ENCODE measurements at places on chromosomes 6 and 20.

- DNase-seq = no peak
Observed at GRCh38 chr20:45701104-45701503, 734 bp upstream of the WFDC13 start.

- peak; percentile 6 for DNase-seq
Observed at GRCh38 chr6:4610256-4610655, 165.9 kb upstream of the CDYL start.

GRCh38 chr20:24321973-24322372 lies 147.5 kb upstream of the SYNDIG1 start:
- no peak for DNase-seq

DNA sequence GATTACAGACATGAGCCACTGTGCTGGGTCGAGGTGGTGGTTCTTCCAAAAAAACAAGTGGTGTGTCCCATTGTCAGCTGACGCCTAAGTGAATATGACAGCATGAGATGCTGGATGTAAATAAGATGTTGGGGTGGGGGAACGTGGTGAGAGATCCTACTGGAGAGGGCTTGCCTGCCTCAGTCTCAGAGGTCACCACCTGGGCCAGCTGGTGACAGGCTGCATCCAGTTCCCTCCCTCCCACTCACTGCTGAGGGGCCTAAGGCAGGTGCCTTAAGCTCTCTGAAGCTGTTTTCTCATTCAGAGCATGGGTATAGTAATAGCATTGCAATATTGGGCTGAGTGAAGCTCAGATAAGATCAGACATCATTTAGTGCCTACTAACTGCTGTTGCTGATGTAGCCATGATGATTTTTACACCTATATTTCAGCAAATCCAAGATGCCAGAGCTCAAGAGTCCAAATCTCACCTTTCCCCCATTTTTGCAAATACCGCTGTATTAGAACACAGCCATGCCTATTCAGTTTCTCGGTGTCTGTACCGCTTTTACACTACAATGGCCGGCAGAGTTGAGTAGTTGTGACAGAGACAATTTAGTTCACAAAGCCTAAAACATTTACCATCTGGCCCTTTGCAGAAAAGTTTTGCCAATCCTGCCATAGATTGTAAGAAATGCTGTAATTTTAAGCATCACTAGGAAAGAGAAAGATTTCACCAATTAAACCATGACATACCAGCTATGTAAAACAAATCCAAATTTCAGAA lies 171.3 kb downstream of the ANKRD60 start:
- DNase-seq = no peak

DNA sequence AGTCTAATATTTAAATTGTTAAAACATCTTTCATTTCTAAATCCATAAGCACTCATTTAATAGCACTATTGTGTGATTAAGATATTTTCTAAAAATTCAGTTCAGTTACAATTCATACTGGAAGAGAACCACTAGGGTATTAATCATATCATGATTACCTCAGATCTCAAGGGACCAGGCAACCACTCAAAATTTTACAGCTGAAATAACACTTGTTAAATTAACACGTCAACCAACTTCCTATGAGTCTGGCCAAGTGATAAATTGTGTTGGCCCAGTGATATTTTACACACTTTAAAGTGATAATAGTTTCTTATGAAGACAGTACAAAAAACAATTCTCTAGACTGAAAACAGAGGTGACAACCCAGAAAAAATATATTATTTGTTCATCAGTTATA lies 869.0 kb upstream of the ADGRB3 start:
- no peak for DNase-seq

DNA sequence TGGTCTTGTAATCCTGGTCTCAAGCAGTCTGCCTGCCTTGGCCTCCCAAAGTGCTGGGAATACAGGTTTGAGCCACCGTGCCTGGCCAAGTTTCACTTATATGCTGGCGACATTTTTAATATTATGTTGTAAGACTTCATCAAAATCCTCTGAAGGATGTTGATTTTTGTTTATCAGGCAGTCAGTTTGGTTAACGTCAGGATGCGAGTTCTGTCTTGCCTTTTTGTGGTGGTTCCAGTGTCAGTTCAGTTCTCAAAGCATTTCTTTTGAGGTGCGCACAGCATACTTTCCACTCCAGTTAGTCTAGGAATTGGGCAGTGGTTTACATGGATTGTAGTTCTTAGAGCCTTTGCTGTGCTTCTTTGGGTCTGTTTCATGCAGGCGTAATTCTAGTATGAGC lies 24.9 kb downstream of the SCAF8 start:
- DNase-seq = no peak

DNA sequence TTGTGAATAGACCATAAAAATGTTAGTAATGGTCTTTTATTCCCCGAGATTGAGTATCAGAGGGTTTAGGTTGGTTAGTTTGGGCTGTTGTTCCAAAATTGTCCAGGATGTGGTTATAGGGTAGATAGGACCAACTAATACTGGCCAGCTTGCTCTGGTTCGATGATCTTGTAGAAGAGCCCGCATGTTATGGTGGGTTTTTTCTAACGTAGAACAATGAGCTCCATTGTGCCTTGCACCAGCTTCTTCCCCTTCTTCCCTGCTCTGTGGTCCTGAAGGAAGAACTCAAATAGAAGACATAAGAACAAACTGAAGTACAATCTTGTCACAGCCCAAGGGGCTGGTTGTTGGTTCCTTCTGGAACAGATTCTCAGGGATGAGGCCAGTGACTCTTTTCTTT lies 70.5 kb downstream of the RREB1 start:
- DNase-seq = no peak

DNA sequence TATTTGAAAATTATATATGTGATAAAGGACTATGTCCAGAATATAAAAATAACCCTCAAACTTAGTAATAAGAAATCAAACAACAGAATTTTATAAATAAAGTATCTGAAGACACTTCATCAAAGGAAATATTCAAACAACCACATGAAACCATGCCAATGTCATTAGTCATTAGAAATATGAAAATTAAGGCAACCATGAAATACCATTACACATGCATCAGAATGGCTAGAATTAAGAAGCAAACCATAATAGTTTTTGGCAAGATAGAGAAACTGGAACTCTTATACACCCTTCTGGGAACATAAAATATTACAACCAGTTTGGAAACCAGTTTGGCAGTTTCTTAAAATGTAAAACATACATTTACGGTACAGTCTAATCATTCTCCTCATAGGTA lies 137.2 kb upstream of the ADGRB3 start:
- no peak for DNase-seq

- DNase-seq = no peak
Observed at GRCh38 chr20:50493881-50494253, 16.3 kb upstream of the PTPN1 start.

- no peak for DNase-seq
Observed at GRCh38 chr20:23754731-23755130, 4.0 kb upstream of the CST1 start.

DNA sequence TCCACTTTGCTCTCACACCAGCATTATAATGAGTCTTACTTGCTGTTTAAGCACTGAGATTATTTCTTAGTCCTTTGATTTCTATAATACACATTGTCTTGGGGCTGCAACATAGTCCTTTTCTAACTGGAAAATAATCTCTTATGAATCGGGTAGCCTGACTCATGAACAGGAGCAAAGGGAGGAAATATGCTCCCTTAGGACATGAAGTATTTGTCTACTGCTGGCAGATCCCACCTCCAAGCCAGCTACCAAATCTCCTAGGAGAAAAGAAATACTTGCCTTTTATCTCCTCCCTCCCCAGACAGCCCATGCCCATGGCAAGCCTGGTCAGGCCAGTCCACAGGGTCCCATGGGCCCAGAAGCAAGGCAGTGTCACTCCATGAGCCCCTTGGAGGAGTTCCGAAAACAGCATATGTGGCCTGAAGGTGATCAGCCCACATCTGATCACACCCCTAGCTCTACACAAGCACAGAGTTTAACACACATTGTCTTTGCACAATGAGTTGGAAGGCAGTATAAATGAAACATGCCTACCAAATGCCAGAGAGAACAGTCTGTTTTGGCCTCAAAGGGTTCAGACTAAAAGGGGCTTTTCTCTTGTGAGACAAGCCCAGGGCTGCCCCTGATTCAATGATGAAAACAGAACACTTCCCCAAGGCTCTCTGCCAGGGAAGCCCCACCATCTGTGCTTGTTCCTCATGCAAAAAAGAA lies 37.1 kb upstream of the SLC4A11 start:
- no peak for DNase-seq

GRCh38 chr20:20851385-20851784 lies 138.9 kb upstream of the RALGAPA2 start:
- DNase-seq = no peak

GRCh38 chr20:25464501-25465242 lies 57.2 kb downstream of the GINS1 start:
- DNase-seq = no peak

- DNase-seq = no peak
Observed at GRCh38 chr20:52801628-52802006, 170.5 kb upstream of the TSHZ2 start.

- DNase-seq = no peak
Observed at GRCh38 chr20:22374066-22374465, 210.3 kb downstream of the FOXA2 start.

GRCh38 chr6:50353603-50354002 lies 303.9 kb upstream of the DEFB112 start:
- DNase-seq = no peak

GRCh38 chr20:63145156-63145555 lies 70.8 kb downstream of the YTHDF1 start:
- DNase-seq = no peak

- DNase-seq = no peak
Observed at GRCh38 chr6:157905590-157906342, 75.9 kb upstream of the SYNJ2 start.

GRCh38 chr6:143222801-143223231 lies 162.1 kb downstream of the AIG1 start:
- DNase-seq = no peak

DNA sequence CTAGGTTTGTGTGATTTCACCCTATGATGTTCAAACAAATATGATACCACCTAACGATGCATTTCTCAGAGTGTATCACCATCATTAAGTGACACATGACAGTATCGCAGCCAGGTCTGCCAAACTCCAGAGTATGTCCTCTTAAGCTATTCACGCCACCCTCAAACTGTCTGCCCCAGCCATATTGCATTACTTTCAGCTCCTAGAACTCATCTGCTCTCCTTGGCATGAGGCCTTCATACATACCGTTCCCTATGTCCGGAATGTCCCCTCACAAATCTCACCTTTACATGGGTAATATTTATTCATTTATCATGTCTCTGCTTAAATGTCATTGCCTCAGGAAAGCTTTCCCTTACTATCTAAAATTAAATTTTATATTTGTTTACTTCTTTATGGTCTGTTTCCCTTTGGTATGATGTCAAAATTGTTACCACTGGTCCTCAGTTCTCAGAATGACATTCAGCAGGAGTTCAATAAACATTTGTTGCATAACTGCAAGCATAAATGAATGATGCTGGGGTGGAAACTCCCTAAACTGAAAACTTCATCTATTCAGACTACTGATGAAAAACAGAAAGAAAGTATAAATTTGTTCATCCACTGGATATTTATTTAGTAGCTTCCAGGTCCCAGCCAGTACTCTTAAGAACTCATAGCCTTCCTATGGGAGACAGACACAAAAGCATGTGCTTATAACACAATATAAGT lies 3.2 kb downstream of the SESN1 start:
- DNase-seq = no peak

- no peak for DNase-seq
Observed at GRCh38 chr6:95423331-95423730, 154.0 kb upstream of the MANEA start.

- no peak for DNase-seq
Observed at GRCh38 chr20:44501448-44501847, 20.4 kb downstream of the SERINC3 start.

DNA sequence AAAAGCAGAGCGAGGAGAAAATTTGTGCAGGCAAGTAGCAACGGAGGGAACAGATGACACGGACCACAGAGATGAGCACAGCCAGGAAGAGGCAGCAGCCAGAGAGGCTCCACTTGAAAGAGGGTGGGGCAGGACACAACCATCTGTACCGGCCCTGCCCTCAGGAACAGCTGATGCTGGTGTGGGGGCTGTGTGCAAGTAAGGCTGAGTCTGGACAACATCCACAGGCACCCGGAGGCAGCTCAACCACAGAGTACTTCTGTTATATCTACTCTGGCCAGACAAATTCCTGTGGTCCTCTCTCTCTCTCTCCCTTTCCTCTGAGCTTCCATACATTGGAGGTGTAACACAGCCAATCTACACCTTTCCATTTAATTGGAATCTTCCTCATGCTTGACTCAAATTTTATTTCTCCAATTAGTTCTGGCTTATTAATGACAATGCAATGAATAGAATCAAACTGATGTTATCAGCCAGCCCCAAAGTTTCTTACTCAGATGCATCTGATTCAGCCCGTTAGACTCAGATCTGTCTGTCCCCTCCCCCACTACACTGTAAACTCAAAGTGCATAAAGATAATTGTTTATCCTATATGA lies 24.9 kb downstream of the KIF13A start:
- DNase-seq = no peak

DNA sequence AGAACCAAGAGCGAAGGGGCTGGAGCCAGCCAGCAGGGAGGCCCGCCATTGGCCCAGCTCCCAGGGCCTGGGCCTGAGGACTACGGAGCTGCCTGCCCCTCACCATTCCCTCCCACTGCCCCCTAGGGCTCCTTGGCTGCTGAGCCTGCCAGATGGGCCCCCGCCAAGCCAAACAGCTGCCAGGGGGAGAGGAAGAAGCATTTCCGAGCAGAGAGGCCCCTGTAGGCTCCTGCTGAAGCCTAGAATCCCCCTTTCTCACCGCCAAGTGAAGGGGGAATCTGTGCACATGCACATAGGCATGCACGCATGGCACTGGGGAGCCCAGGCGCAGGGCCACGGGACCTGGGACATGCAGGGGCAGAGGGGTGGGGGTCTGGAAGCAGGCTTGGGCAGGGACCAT lies 28.5 kb upstream of the MRPS18A start:
- no peak for DNase-seq

DNA sequence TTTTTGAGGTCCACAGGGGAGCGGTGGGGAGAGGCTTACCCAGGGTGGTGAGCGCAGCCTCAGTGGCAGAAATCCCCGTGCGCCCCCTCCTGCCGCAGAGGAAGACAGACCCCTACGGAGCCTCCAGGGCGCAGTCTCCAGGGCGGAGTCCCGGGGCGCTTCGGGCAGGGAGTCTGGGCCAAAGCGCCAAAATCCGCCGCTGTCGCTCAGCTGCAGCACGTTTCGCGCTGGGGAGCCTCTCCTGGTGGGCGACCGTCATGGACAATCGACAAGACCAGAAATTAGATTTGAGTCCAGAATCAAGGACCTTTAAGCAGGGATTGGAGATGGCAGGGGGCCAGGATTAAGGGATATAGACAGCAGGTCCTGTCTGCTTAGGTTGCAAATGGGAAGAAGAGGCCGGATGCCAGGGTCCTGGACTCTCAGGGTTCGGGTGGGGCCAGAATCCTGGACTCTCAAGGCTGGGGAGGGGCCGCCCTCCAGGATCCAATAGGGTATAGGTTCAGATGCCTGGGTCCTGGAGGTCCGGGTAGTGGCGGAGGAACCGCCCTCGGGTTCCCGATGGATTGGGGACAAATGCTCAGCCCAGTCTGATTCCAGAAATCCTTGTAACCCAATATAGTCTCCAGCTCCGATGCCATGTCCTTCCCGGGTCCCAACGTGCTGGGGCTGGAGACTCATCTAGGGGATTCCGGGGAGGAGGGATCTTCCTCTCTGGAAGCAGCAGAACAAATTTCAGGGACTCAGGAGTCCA lies 7.9 kb upstream of the HLA-E start:
- DNase-seq = no peak

Measured in left kidney (tissue), 8 donors.